ENCODE measurements at places on chromosomes 11 and 22.

GRCh38 chr11:102914238-102915043 is 39.7 kb upstream of the MMP12 start:
- no peak for DNase-seq

- no peak for DNase-seq
Measured at GRCh38 chr22:43555561-43556515, 144.0 kb downstream of the MPPED1 start.

- DNase-seq: peak; percentile 54
Measured at GRCh38 chr11:46298699-46299433, 21.4 kb downstream of the CREB3L1 start.

DNA sequence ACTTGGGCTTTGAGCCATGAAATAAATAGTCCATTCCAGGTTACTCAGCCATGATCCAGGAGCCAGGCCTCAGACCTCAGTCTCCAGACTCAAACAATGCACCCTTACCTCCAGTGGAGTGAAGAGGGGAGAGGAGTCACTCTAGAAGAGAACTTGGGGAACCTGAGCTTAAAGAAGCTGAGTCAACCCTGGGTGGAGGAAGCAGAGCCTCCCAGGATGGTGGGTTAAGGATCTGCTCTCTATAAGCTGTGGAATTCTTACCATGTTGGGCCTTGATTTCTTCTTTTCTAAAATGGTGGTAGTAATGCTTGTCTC is 113.2 kb downstream of the NECTIN1 start:
- no peak for DNase-seq

DNA sequence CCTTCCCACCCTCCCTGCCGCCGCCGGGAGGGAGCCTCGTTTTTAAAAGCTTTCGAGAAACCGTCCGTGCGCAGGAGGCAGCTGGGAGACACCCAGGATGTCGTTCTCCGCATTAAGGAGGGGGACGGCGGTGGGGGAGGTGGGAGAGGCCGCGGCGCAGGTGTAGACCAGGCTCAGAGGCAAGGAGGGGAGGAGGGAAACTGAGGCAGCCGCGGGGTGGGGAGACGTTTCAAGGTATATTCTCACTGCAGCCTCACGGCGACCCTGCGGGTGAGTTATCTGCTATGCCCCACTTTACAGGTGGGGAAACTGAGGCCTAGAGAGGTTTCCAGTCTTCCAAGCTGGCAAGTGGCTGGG is 42.7 kb downstream of the CYTH4 start:
- DNase-seq: no peak

GRCh38 chr22:35889071-35889470 is 139.6 kb downstream of the RBFOX2 start:
- no peak for DNase-seq

- no peak for DNase-seq
Measured at GRCh38 chr11:134753771-134754520, 341.9 kb upstream of the B3GAT1 start.

DNA sequence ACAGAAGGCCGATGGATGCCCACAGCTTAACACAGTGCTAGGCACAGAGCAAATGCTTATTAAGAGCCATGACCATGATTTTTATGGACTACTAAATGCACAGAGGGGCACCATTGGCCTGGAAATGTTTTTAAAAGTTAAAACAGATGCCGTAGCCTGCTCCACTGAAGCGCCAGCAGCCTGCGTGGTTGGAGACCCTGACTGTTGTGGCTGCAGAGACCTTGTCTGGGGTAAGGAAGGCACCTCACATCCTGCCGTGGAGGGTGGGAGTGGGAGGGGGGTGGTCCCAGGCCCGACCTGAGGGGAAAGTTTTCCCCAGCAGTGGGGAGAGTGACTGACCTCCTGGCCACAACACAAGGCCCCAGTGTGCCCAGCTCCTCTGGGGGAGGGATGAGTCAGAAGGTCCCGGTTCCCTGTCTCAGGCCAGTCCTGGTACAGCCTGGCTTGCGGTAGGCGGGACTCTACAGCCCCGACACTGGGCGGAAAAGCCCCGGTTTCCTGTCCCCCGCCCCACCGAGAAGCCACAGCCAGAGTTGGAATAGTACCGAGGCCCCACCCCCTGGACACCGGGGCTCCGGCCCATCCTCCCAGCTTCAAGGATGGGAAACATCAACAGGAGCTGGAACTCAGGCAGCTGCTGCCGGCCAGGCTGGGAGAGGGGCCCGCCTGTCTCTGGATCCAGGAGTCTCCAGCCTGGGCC is 7.0 kb downstream of the CHST1 start:
- DNase-seq: peak; percentile 14

GRCh38 chr22:28435982-28436381 is 243.7 kb downstream of the TTC28 start:
- no peak for DNase-seq

GRCh38 chr22:44869196-44869595 is 116.8 kb downstream of the ARHGAP8 start:
- no peak for DNase-seq

GRCh38 chr11:75240311-75241035 is at the start of gene TPBGL:
TPBGL (plus strand) TSS chr11:75240774; CDS start chr11:75241050, 276 bp downstream.
- no peak for DNase-seq

DNA sequence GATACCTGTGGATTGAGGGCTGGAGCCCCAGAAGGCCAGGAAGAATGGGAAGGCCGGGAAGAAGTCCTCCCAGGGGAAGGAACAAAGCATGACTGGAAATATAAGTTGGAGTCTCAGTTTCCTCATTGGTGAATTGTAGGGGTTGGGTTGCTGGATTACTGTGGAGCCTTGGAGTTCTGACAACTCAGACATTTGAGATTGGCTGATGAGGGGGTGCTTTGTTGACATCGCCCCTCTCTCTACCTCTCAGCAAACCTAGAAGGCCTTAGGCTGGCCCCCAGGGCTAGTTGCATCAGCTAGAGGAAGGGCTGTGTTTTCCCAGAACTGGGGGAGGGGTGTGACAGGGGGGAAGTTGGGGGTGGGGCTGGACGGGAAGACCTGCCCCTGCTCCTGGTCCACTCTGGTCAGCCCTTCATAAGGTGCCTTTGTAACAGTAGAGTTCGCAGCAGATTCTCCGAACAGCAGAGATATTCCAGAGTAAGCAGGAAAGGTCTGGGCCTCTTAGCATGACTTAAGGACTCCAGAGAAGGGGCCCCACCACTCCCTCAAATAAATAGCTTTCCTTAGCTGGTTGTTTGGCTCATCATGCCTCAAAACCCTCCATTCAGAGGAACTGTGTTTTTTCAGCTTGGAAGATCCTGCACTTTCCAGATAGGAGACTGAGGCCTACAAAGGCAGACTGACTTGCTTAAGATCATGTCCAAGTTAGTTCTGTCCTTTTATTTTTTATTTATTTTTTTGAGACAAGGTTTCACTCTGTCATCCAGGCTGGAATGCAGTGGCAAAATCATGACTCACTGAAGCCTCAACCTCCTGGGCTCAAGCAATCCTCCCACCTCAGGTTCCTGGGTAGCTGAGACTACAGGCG is 12.5 kb upstream of the THRSP start:
- peak; percentile 24 for DNase-seq

DNA sequence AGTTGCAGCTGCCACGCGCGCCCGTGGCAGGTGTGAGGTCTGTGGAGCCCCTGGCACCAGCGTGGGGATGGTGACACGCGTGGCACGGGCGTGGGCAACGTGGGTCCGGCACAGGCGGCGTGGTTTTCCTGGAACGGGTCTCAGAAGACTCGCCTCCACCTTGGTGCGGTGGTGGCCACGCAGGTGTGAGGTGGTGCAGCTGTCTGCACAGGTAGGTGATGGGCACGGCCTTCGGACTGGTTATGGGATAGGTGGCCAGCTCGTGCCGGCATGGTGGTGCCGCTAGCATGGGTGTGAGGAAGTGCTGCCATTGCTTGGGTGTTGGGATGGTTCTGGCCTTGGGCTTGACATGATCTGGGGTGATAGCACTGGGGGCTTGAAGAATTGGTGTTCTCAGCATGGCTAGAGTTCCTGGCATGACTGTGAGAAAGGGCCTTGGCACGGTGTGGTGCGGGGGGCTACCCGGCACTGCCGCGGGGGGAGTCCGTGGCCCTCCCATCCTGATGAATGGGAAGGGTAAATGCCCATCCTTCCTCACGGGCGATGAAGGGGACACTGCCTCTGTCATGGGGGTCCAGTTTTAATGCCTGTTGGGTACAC is 531 bp downstream of the DAGLA start:
- DNase-seq: no peak

- DNase-seq: no peak
Measured at GRCh38 chr11:93542811-93543229, 371 bp downstream of the SMCO4 start.

DNA sequence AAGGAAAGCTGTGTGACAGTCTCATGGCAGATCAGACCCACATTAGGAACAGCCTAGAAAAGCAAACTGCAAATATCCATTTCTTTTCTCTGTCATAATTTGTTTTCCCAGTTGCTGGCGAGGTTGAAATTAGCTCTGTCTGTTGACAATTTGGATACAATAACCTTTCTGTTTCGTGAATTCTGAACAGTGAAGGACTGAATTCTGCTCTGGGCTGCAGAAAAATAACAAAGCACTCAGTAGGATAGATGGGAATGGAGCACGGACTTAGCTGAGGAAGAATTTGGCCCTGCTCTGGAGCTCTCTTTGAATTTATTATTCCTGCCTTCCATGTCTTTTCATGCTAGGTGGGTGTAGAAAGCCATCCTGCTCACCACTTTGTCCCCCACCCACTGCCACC is 140.3 kb downstream of the RRAS2 start:
- no peak for DNase-seq

GRCh38 chr11:15446315-15446714 is 331.6 kb downstream of the INSC start:
- DNase-seq: no peak

GRCh38 chr11:23923357-23923756 is 573.5 kb upstream of the LUZP2 start:
- no peak for DNase-seq

- no peak for DNase-seq
Measured at GRCh38 chr11:114140826-114141225, 81.3 kb downstream of the ZBTB16 start.

DNA sequence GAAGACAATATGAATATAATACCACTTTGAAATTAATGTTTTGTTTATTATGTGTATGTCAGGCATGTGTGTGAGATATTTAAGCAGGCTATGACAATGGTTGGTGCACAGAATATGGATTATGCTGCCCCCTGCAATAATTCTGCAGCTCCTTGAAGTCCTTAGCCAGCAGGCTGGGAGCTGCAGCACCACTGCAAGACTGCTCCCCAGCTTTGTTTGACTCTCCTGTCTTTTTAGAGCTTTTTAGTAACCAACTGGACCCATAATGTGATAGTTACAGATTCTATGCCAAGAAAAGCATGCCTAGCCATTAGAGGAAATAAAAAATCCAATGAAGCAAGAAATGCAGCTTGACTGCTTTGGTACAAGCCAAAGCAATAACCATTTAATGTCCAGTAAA is 535.1 kb downstream of the TMEM135 start:
- DNase-seq: no peak

GRCh38 chr11:113806406-113806805 is 26.8 kb downstream of the CLDN25 start:
- no peak for DNase-seq

DNA sequence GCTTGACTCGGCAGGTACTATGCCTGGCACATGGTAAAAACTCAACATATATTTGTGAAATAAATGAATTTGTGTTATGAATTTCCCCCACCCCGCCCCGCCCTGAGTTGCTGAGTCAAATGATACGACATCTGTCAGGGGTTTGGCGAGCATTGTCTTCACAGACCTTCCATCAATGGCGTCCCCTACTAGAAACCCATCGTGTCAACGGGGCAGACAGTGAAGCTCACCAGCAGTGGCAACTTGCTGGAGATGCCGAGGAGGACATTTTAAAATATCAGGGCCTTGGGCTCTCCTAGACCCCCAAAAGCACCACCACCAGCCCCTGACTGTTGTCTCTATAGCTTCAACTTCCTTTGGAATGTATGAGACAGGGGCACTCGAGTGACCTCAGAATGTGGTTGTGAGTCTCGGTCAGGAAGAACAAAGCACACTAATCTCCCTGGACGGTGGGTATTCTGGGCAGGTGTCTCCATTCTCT is 761 bp upstream of the NXF1 start:
- no peak for DNase-seq

DNA sequence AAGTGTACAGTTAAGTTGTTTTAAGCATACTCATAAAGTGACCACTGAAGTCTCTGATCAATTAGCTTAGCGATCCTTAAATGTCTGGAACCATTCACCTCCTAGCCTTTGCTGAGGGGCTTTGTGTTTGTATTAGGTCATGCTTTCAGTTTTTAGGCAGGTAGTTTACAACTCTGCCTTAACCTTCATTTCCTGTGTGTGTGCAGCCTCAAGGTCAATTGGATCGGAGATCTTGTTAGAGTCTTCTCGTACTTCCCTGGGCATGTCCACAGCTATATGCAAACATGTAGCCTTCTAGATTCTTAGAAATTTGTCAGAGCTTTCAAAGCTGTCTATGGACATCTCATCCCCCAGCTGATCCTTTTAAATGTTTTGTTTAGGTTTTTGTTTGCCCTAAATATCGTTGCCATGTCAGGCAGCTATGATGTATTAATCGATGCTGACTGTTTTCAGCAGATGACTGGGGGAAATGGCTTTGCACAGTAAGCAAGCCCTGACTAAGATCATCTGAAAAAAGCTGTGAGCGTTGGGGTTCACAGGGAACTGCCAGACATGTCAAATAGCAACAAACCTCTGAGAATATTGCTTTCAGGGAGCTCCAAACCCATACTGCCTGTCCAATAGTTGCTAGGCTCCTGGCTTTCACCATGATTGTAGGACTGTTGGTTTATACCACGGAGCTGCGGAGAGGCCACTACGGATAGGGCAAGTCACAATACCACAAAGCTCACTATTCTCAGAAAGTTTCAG is 45.6 kb downstream of the GLYAT start:
- DNase-seq: no peak

DNA sequence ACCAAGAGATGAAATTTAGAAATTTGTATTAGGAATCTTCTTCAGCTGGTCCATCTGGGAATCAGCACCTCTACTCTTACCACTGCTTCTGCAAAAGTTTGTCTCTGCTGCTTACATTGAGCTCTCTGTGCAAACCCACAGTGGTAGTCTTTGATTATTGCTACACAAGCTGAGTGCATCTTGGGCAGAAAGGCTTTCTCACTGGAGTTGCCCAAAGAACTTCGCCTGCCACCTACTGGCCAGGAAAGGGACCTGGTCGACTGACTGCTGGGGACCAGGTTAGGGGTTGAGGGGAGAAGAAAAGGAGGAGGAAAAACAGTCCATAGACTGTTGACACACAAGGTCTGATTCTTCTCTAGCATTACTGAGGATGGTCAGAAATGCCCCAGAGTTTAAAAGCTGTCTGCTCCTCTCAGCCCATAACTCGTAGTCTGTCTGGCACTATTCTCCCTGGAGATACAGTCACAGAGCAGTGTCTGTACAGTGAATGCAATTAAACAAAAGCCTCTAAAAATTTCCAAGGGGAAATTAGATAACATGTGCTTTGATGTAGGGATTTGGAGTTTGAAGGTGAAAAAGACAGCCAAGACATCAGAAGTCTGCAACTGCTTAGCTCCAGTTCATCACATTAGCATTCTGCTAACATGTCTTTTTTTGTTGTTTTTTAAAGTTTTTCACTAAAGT is 215.0 kb upstream of the CTSC start:
- DNase-seq: no peak

Measured in AG09309 (cell line).